Activated CD4-positive, alpha-beta T cell treated with anti-CD3 and anti-CD28 coated beads for 4 hours (primary cell): ENCODE measurements at places on chromosomes 11 and 22.

DNA sequence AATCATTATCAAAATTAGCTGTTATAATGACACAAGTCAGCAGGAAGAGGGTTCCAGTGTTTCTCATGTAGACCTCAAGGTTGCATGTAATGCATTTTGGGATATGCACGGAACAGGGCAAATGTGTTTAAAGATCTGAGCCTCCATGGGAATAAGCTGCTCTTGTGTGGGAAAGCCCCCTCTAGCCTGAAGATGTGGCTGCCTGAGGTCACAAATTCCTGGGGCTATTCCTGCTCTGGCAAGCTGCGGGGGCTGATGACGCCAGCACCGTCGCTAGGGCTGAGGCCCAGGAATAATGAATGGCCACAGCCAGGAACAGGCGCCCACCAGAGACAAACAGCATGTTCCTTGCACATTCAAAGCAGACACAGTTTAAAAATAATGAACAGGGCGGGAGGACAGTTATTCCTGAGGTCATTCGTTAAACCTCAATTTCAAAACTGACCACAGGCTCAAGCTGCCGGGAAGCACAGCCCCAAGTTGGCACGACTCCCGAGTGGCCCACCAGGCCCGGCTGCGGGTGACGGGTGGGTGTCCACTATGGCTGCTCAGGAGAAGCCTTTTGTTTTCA lies 11.7 kb downstream of the OSBPL5 start:
- DNase-seq = no peak

GRCh38 chr11:409600-410483 lies 5.0 kb downstream of the SIGIRR start:
- no peak for DNase-seq

- no peak for DNase-seq
These were observed 11.3 kb upstream of the CARD16 start for GRCh38 chr11:105056446-105056845.

- DNase-seq = no peak
These were observed 4.2 kb downstream of the USP2 start for GRCh38 chr11:119377112-119377901.

- peak; percentile 20 for DNase-seq
These were observed 79.0 kb downstream of the TTC28 start for GRCh38 chr22:28600546-28601143.
